ENCODE measurements at places on chromosomes 2 and 18.

GRCh38 chr2:238597638-238598528 lies 171.2 kb downstream of the ASB1 start:
- no peak for DNase-seq

DNA sequence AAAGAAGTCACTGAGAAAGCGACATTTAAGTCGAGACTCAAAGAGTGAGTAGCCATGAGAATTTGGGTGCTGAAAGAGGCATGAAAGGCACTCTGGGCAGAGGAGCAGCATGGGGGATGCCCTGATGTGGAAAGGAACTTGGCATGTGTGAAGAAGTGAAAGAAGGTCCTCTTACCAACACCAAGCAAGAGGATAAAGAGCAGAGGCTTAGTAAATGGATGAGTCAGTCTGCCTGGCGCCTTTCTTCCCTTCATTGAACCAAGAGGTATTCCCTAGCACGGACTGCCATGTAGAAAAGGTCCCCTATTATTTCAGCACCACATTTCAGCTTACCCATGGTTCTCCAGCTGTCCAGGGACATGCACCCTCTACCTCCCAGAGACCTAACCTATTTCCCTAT lies 221.1 kb upstream of the NRP2 start:
- DNase-seq = no peak

- DNase-seq = no peak
Observed at GRCh38 chr2:172280571-172281361, 146.6 kb upstream of the ITGA6 start.

GRCh38 chr2:241000831-241001321 lies 2.5 kb downstream of the SNED1 start:
- no peak for DNase-seq

DNA sequence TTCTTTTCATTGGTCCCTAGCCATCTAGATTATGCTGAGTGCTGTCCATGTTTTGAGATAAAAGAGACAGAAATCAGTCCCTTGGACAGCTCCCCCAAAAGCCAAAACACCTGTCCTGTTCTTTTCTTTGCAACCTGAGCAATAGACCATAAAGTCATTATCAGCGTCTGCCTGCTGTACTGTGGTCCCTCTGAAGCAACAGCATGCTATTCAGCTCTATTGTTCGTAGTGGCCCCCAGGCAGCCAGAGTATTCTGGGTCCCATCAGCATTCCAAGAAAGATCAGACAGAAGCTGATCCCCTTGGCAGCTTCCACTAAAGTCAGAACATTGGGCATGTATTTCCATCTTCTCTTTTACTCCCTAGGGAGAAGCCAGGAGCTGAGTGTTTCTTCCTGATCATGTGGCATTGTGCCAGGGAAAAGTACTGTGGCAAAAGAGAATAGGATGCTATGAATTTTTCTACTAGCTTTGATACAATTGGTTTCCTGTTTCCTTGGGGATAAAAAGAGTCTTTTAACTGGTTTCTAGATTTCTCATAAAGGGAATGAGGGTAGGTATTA lies 33.6 kb upstream of the ZSWIM2 start:
- no peak for DNase-seq

GRCh38 chr2:196336715-196337114 lies 165.3 kb upstream of the STK17B start:
- no peak for DNase-seq
